Fibroblast of villous mesenchyme (primary cell): ENCODE measurements at places on chromosomes 2 and 18. TPM values are rescaled to one million over a fixed set of nuclear protein-coding genes. Genes with fewer than 3 reads are reported as not detected.
A peak's percentile ranks its signal among the peaks of the same experiment; 100 is the strongest.

GRCh38 chr2:241798631-241799521, 10.1 kb upstream of the NEU4 start:
- DNase-seq, result no peak

- no peak for DNase-seq
Measured at GRCh38 chr2:151933266-151933804, 105.1 kb upstream of the ARL5A start.

GRCh38 chr2:137467246-137467862, 496.9 kb upstream of the HNMT start:
- DNase-seq, result peak; percentile 5

DNA sequence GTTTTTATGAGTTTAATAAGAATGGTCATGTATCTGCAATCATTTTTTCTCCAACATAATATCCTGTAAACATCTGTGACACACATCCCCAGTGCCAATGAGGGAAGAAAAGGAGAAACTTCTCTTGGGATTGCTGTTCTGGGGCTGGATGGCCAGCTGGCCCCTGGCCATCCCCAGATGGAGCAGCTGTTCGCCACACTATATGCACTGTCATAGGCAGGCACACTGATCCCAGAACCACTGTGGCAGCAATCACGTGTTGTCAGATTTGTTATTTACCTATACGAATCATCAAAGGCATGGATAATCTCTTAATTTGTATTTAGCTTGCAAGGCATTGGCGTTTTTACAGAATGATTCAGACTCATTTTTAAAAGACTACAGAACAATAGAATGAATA, 167.6 kb upstream of the ACAA2 start:
- DNase-seq, result no peak

- DNase-seq, result peak; percentile 35
Measured at GRCh38 chr2:180978903-180979748, 1.3 kb upstream of the UBE2E3 start.

GRCh38 chr2:204000446-204000845, 63.9 kb downstream of the ICOS start:
- DNase-seq, result no peak

GRCh38 chr2:239388236-239389151, 12.3 kb downstream of the HDAC4 start:
- no peak for DNase-seq

GRCh38 chr18:42606886-42607495, 508.5 kb downstream of the RIT2 start:
- DNase-seq, result no peak

The KCNK3 gene
- total RNA-seq, result under 0.01 TPM in 2 replicates

The MPP4 gene
- 5.2 and 5.5 TPM in 2 replicates for total RNA-seq
